GM20000 (cell line): ENCODE measurements at places on chromosomes 7 and 10.

DNA sequence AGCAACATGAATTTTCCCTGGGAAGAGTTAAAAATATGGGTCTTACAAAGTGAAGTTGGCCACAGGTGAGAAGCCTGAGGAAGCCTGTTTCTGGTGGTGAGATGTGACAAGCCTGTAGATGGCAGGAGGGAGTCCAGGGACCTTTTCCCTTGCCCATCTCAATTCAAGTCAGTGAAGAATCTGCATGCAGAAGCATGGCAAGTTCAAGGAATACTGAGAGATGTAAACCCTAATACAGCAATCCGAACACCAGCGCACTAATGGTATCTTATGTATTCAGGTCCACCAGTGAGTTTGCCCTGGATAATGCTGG, 73.6 kb downstream of the RHOBTB1 start:
- no peak for DNase-seq

DNA sequence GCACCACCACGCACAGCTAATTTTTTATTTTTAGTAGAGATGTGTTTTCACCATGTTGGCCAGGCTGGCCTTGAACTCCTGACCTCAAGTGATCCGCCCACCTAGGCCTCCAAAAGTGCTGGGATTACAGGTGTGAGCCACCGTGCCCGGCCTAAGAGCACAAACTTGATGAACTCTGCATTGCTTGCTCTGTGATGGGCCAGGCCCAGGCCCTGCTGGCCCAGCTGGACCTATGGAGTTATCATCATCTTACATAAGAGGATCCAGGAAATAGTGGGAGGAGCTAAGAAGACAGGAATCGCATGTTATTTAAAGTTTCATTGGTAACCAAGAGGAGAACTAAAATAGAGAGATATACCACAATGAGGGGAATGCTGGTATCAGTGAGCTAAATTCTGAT, 86.9 kb downstream of the DAGLB start:
- no peak for DNase-seq

GRCh38 chr10:609868-610545, 79.5 kb downstream of the DIP2C start:
- no peak for DNase-seq

- no peak for DNase-seq
These were observed 5.3 kb downstream of the TMEM72 start for GRCh38 chr10:44916429-44916828.

GRCh38 chr10:63494951-63495350, 26.2 kb upstream of the REEP3 start:
- no peak for DNase-seq
